ENCODE measurements at places on chromosomes 13 and 19.

DNA sequence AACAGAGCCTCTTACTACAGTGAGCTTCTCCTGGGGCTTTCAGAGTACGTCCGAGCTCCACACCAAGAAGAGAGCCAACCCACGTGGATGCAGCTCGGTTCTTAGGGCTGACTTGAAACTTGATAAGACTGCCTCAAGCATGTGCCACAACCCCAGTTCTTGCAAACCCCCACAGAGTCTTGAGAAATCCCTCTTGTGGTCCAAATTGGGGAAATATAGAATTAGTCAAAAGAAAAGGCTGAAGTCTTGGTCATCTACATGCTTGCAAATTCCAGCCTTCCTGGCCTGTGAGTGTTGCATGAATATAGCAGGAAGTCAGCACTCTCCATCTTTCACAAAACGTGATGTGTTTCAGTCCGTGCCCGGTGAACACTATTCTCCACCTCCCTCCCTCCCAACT is 95.2 kb downstream of the GGACT start:
- no peak for DNase-seq

DNA sequence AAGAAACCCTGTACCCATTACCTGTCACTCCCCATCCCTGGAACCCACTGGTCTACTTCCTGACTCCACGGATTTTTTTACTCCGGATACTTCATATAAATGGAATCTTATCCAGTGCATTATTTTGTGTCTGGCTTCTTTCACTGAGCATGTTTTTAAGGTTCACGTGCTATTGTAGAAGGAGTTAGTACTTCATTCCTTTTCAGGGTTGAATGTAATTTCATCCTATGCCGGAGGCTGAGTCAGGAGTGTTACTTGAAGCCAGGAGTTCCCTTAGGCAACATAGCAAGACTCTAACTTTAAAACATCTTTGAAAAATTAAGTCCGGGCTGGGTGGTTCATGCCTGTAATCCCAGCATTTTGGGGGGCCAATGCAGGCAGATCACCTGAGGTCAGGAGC is 17.9 kb upstream of the ELAVL1 start:
- DNase-seq = no peak

GRCh38 chr13:58587183-58587582 is 955.6 kb downstream of the PCDH17 start:
- no peak for DNase-seq

GRCh38 chr19:46755077-46755852 is 9.0 kb upstream of the STRN4 start:
- DNase-seq = no peak

DNA sequence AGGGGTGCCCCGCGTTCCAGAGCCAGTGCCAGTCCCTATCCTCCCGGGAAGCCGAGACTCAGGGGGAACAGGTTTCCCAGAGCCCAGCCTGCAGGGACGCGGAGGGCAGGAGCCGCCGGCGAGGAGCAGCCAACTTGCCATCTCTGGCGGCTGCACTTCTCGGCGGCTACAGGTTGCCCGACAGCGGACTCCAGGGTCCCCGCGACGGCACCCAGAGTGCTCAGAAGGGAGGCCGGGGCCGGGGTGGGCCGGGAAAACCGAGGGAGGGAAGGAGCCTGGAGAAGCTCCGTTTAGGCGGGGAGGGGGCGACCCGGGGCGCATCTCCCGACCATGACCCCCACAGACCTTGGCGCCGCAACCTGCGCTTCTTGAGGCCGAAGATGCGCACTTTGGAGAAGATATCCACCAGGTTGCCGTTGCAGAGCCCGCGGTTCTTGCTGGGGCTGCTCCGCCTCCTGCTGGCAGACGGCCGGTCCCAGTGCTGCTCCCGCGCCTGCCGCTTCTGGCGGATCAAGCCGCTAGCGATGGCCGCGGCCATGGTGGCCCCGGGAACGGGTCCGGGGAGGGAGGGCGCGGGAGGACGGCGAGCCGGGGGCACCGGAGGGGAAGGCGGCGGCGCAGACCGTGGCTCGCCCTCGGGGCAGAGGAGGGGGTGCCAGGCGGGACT is 463.8 kb downstream of the ITGBL1 start:
- DNase-seq = no peak

DNA sequence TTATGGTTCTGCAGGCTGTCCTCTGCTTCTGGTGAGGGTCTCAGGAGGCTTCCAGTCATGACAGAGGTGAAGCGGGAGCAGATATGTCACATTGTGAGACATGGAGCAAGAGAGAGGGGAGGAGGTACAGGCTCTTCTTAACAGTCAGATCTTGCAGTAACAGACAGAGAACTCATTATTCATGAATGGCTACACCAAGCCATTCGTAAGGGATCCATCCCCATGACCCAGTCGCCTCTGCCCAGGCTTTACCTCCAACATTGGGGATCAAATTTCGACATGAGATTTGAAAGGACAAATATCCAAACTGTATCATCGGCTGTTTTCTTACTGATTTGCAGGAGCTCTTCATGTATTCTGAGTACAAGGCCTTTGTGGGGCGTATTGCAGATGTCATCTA is 21.7 kb downstream of the ZNF507 start:
- DNase-seq = no peak

- DNase-seq = no peak
Measured at GRCh38 chr13:111370570-111371535, 50.4 kb downstream of the TEX29 start.

Data from activated T-cell treated with anti-CD3 and anti-CD28 coated beads, Interleukin-2, amount 50 U/mL, for 48 hours (primary cell).